HCT116 (cell line): ENCODE measurements at places on chromosomes 2 and 18.

DNA sequence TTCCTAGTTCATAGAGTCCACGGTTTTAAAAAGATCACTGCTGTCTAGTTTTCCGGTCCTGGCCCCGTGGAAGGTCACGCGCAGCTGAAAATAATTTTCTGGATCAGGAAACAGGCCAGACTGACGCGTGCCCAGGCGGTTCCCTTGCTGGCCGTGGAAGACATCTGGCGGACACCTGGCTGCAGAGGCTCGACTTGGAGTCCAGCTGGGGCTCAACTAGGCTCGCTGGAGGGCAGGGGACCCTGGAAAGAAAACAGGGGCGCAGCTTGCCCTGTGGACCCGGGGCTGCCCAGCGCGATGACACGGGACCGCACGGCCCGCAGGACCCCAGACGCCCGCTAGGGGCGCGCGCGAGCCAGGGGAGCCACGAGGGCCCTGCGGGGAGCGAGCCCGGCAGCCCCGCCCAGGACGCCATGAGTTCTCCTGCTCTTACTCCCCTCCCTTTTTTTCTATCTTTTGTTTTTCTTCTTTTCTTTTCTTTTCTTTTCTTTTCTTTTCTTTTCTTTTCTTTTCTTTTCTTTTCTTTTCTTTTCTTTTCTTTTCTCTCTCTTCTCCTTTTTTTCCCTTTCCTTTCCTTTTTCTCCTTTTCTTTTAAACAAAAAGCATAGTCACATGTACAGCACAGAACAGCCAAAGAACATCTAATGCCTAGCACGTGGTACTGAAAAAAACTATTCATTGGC is 43.2 kb upstream of the UBE2F start:
- peaks cover 13% of the 10 kb centered on the region for H3K4me1 ChIP-seq
- DNase-seq, result peak; percentile 29
- peak overlapping the region; percentile 45 for H3K4me3 ChIP-seq
- H3K27ac ChIP-seq, result peak overlapping the region; percentile 51; the same call in 1 of the 2 replicates
- no peaks in the 10 kb centered on the region for H3K27me3 ChIP-seq
- no peaks in the 10 kb centered on the region for H3K36me3 ChIP-seq

DNA sequence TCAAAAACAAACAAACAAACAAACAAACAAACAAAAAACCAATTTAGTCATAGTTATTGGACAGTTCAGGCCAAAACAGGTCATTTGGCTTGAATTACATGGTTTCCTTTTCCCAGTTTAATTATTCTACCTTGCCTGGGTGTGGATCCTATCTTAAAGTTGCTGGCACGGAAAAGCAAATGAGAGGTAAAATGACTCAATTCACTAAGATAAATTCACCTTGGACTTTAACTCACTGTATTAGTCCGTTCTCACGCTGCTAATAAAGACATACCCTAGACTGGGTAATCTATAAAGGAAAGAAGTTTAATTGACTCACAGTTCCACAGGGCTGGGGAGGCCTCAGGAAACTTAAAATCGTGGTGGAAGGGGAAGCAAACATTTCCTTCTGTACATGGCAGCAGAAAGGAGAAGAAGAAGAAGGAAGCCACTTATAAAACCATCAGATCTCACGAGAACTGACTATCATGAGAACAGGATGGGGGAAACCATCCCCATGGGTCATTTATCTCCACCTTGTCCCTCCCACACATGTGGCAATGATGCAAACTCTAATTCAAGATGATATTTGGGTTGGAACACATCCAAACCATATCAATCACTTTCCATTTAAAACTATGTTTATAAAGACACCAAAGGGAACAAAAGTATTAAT is 22.5 kb upstream of the TRAPPC8 start:
- no peaks in the 10 kb centered on the region for H3K4me1 ChIP-seq
- no peak overlapping the region for H3K27ac ChIP-seq
- no peak overlapping the region for H3K4me3 ChIP-seq
- no peaks in the 10 kb centered on the region for H3K36me3 ChIP-seq
- DNase-seq, result no peak
- H3K27me3 ChIP-seq, result no peaks in the 10 kb centered on the region

DNA sequence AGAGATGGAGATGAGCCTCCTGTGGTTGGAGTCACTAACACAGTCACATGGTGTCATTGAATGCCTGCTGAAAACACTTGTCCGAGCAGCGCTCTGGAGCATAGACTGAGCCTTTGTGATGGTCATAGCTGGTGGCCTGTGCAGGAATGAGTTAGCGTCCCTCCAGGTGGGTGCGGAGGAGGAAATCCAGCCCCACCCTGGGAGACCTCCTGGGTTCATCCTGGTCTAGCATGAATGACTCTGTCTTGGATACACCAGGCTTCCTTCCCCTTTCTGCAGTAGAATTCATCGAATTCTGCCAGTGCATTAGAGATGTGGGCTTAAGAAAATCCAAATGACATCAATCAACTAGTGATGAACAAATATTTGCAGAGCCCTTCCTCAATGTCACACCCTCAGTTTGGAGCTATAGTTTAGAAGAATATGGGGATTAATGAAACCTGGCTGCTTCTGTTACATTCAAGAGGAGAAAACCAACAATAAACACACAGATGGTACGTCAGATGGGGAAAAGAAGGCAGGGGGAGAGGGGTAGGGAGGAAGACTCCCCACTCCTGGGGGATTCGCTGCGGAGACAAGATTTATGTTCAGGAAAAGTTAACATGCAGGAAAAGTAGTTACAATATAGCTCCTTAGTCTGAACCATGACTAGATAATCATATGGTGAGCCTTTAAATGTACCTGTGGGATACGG is 136.7 kb downstream of the DDX1 start:
- no peak overlapping the region for H3K27ac ChIP-seq
- no peaks in the 10 kb centered on the region for H3K36me3 ChIP-seq
- H3K27me3 ChIP-seq, result peaks cover 42% of the 10 kb centered on the region
- no peak overlapping the region for H3K4me3 ChIP-seq
- H3K4me1 ChIP-seq, result peaks cover 13% of the 10 kb centered on the region
- DNase-seq, result no peak

- H3K27ac ChIP-seq, result peak overlapping the region; percentile 95
- no peaks in the 10 kb centered on the region for H3K36me3 ChIP-seq
- H3K4me3 ChIP-seq, result peak overlapping the region; percentile 78
- peaks cover 20% of the 10 kb centered on the region for H3K4me1 ChIP-seq
- no peaks in the 10 kb centered on the region for H3K27me3 ChIP-seq
These were observed 584 bp downstream of the AAK1 start for GRCh38 chr2:69642709-69643601.

DNA sequence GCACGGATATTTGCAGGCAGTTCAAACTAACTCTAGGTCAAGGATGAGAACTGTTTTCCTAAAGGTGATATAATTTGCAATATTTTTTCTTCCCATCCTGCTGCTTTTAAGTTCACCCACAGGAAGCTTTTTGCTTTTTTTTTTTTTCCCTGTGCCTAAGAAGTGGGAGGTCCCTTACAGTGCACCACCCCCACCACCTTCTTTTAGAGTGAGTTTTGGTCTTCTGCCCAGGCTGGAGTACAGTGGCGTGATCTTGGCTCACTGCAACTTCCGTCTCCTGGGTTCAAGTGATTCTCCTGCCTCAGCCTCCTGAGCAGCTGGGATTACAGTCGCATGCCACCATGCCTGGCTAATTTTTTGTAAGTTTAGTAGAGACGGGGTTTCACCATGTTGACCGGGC is 82.5 kb downstream of the KCNS3 start:
- no peaks in the 10 kb centered on the region for H3K36me3 ChIP-seq
- H3K27ac ChIP-seq, result no peak overlapping the region
- no peaks in the 10 kb centered on the region for H3K4me1 ChIP-seq
- no peak for DNase-seq

GRCh38 chr18:45837283-45838070 is 12.0 kb downstream of the SIGLEC15 start:
- H3K27ac ChIP-seq, result no peak overlapping the region
- H3K36me3 ChIP-seq, result no peaks in the 10 kb centered on the region
- H3K27me3 ChIP-seq, result no peaks in the 10 kb centered on the region
- no peak for DNase-seq
- no peak overlapping the region for H3K4me3 ChIP-seq

DNA sequence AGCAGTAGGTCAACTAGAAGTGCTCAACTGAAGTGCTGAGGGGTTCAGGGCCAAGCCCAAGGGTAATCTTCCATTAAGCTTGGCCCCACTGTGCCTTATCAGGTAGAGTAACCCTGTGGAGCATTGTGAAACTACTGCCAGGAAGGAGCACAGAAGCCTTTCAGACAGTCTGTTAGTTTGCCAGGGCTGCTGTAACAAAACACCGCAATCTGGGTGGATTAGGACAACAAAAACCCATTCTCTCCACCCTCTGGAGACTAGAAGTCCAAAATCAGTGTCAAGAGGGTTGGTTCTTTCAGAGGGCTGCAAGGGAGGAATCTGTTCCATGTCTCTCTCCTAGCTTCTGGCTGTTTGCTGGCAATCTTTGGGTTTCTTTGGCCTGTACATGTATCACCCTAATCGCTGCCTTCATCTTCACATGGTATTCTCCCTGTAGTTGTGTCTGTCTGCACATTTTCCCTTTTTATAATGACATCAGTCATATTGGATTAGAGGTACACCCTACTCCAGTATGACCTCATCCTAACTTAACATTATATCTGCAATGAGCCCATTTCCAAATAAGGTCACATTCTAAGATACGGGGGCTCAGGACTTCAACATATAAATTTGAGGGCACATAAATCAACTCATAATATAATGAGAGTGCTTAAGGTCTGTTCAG is 21.2 kb downstream of the VIT start:
- no peaks in the 10 kb centered on the region for H3K27me3 ChIP-seq
- DNase-seq, result no peak
- H3K27ac ChIP-seq, result no peak overlapping the region

GRCh38 chr2:122168799-122169198 is 413.3 kb downstream of the TSN start:
- no peaks in the 10 kb centered on the region for H3K4me1 ChIP-seq
- H3K27ac ChIP-seq, result no peak overlapping the region
- H3K4me3 ChIP-seq, result no peak overlapping the region
- no peaks in the 10 kb centered on the region; the same call in 1 of the 2 replicates for H3K27me3 ChIP-seq
- no peak for DNase-seq
- no peaks in the 10 kb centered on the region for H3K36me3 ChIP-seq

GRCh38 chr2:47073641-47074040 is 81.5 kb downstream of the STPG4 start:
- peaks cover 77% of the 10 kb centered on the region for H3K4me1 ChIP-seq
- no peak overlapping the region for H3K27ac ChIP-seq
- H3K36me3 ChIP-seq, result 0 out of 2 replicates have a peak, but pooled peaks cover 3% of the 10 kb centered on the region
- no peak for DNase-seq

GRCh38 chr18:44742718-44743311 is 62.1 kb downstream of the SETBP1 start:
- H3K27me3 ChIP-seq, result no peaks in the 10 kb centered on the region
- H3K4me3 ChIP-seq, result no peak overlapping the region
- no peaks in the 10 kb centered on the region for H3K36me3 ChIP-seq
- no peak for DNase-seq
- H3K4me1 ChIP-seq, result no peaks in the 10 kb centered on the region

- H3K4me3 ChIP-seq, result no peak overlapping the region
- no peaks in the 10 kb centered on the region for H3K4me1 ChIP-seq
- no peak for DNase-seq
These were observed 86.6 kb downstream of the WDSUB1 start for GRCh38 chr2:159199761-159200465.

DNA sequence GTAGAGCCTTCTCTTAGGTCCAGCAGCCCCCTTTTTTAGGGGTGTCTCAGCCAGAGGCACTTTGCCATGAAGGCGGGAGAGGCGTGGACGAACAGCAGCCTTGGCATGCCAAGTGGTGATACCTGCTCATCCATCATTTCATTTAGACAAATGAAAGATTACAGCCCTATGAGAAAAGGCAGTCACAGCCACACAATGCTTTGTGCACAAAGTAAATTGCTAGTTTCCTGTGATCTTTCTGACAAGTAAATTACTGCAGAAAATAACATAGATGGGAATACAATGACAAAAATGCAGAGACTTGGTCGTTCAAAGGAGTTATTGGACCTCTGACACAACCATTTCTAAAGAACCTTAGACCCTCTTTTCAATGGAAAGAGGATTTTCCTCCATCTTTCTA is 94.9 kb downstream of the RND3 start:
- no peaks in the 10 kb centered on the region for H3K27me3 ChIP-seq
- no peaks in the 10 kb centered on the region for H3K4me1 ChIP-seq
- no peak overlapping the region for H3K27ac ChIP-seq

DNA sequence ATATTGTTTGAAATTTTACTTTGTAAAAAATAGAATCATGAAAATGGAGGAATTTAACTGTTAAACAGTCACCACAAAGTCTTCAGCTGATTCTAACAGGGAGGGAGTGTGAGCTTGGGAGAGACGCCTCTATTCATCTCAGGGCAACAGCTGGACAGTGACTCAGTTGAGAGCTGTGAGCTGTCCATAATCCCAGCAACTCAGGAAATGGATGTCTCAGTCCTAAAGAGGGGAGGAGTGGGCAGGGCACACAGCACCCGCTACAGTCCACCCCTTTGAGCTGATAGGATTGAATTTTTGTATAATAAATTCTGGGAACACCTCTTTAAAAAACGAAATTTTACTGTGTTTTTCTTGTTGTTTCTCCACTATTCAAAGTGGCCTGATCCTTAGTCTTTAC is 255.1 kb upstream of the THUMPD2 start:
- no peaks in the 10 kb centered on the region for H3K36me3 ChIP-seq
- H3K27ac ChIP-seq, result no peak overlapping the region
- no peaks in the 10 kb centered on the region for H3K4me1 ChIP-seq
- peaks cover 4% of the 10 kb centered on the region; the same call in 1 of the 2 replicates for H3K27me3 ChIP-seq
- no peak overlapping the region for H3K4me3 ChIP-seq
